ENCODE measurements at places on chromosomes 5 and 9.

DNA sequence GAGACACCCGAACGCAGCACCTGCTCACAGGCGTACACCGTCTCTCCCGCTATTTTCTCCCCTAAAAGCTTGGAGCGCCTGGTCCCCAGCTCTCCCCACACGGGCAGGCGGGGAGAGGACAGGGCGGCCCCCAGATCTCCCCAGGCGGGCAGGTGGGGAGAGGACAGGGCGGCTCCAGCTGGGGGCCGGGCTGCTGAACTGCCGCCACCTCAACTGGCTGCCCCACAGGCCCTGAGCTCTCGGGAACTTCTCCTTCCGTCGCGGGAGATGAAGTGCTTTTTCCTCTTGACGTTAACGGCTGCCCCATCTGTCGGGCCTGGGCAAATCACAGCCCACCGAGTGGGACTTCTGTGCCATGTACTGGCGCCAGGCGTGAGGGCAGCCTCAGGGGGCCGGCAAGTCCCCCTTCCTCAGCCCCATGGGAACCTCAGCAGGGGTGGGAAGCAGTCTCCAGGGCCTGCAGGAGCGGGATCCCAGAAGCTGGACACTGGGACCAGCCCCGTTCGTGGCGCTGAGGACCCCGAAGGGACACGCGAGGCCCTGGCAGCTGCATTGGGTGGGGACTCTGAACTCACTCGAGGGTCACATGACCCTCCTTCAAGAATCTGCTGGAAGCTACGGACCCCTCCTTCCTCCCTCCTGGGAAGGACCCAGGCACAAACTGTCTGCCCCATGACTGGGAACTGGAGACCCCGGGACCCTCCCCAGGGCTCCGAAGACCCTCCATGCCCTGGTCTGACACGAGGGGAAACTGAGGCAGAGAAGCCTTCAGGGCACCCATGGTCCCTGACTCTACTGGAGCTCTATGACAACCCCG is 5.7 kb upstream of the EGFL7 start:
- DNase-seq = no peak

DNA sequence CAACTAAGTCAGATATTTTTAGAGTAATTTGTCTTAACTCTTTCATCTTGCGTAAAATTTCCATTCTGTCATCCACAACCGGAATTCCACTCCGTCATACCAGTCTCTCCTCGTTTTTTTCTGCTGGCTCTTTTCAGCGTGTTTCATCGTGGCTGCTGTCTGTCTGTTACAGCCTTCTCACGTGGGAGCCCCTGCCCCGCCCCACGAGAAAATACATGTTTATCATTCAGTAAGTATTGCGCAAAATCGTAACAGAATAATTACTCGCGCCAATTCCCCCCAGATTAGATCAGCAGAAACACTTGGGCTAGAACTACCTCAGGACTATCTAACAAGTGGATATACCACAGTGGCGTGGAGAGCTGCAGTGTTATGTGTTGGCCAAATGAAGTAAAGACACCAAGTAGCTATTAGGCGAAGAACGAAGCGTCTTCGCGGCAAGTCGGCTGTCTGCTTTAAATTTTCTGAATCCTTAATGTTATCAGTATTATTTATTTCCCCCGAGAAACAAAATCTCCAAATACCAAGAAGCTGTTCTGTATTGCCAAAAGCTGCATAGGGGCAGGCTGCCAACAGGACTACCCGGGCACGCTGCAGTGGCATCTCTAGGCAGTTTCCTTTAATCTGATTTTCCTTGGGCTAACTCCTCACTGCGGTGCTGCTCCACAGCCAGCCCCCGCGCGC is 566 bp upstream of the FOCAD start:
- no peak for DNase-seq

- peak; percentile 37 for DNase-seq
Measured at GRCh38 chr9:120619751-120620655, 40.0 kb upstream of the CDK5RAP2 start.

- DNase-seq = no peak
Measured at GRCh38 chr5:127919006-127919796, 164.4 kb upstream of the SLC12A2 start.

DNA sequence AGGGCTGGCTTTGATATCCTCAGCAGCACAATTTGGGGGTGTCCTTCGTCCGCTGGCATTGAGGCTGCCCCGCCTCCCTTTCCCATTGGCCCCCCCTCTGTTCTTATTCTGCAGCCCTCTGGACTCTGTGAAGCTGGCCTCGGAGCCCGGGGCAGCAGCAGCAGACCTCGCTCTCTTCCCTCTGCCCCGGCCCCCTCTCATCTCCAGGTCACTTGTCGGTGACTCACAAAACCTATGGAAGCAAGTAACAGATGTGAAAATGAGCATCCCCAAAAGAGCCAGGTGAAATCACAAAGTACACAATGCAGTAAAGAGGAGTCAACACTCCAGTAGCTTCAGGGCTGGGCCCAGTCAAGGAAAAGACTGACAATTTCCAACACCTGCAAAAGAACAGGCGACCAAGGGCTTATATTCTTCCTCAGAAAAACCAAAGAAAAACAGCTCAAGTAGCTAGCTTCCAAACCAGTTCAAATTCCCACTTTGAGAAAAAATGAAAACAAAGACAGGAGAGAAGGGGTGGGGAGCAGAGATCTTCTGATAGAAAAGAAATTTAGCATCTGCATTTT is 97.5 kb downstream of the ZNF608 start:
- no peak for DNase-seq

GRCh38 chr9:77194423-77194822 is 17.1 kb downstream of the VPS13A start:
- no peak for DNase-seq

DNA sequence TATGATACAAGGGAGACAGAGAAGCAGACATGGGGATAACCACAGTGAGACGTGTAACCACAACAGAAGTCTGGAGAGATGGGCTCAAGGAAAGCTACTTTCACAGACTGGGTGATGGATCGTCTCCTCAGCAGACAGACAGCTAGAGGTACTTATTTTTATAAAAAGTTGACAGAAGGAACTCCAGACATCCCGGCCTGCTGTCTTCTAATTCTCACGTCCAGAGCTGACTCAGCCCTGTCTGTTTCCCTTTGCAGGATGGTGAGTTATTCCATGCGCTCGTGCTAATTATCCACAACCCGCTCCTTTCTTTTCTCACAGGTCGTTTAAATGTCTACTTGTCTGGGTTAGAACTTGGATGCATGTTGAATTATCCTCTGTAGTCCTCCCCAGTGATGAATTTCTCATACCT is 304.5 kb downstream of the CWC27 start:
- DNase-seq = no peak

- no peak for DNase-seq
Measured at GRCh38 chr5:141518618-141519015, 29.7 kb downstream of the PCDHGC5 start.

DNA sequence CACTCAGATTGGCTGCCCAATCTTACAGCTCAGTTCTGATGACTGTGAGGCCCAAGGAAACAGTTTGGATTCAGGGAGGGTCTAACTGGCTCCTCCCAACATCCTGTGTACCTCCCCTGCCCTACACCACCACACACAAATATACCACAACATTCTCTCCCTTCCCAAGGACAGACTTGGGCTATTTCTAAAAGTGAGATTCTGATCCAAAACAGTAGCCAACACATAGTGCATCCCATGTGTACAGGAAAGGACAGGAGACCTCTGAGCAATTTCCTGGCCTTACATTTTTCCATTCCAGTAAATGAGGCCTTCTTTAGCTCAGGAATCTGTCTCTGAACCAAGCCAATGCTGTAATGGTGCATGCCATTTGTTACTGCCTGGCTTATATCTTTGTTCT is 20.8 kb downstream of the ZNF366 start:
- no peak for DNase-seq

DNA sequence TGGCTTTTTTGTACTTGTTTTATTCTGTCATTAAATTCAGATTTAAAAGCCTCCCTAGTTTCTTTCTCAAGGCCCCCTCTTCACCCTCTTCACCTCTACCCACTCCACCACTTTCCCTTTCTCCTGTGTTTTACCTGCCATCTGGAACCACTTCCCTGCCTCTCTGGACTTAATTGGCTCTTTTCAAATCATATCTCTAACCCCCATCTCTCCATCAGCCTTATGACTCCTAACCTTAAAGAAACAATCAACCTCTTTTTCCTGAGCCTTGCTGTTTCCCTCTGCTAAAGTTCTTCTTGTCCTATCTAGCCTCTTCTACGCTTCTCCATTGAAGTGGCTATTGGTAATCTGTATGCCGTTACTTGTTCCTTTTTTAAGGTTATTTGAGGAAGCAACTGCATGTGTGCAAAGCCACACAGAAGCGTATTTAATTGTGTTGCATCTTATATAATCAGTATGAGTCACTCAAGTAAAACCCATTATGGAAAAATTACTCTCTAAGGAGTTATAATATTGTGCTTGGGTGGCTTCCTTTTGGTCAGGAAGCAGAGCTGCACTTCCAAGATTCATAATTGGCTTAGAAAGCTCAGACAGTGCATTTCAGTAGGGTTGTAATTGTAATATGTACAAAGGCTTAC is 653.6 kb upstream of the ITGA1 start:
- no peak for DNase-seq

DNA sequence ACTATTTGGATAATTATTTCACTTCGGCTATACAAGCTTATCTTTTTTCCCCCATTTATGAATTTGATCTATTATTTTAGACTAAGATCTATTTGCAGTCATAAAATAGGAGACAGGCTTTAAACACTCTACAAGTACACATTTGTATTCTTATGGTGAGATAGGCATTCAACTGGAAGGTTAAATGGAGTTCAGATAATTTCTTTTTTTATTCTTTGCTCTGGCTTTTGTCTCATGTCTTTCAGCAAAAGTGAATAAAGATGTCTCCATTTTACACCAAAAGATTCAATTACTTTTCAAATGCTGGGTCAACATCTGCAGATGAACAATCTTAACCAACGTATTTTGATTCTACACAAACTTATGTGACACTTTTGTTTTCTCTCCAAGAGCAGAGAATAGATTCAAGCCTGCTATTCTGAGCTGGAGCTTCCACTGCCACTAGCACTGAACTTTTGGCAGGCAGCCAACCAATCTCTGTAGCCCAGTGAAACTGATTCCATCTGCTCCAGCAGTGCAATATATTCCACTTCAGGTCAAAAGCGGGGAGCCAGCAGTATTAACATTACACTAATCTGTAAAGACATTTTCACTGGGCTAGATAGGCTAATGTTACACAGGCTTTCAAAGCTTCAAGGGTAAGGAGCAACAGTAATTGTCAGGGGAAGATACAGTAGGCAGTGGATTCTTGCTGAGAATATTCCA is 452.0 kb upstream of the ZNF608 start:
- no peak for DNase-seq

DNA sequence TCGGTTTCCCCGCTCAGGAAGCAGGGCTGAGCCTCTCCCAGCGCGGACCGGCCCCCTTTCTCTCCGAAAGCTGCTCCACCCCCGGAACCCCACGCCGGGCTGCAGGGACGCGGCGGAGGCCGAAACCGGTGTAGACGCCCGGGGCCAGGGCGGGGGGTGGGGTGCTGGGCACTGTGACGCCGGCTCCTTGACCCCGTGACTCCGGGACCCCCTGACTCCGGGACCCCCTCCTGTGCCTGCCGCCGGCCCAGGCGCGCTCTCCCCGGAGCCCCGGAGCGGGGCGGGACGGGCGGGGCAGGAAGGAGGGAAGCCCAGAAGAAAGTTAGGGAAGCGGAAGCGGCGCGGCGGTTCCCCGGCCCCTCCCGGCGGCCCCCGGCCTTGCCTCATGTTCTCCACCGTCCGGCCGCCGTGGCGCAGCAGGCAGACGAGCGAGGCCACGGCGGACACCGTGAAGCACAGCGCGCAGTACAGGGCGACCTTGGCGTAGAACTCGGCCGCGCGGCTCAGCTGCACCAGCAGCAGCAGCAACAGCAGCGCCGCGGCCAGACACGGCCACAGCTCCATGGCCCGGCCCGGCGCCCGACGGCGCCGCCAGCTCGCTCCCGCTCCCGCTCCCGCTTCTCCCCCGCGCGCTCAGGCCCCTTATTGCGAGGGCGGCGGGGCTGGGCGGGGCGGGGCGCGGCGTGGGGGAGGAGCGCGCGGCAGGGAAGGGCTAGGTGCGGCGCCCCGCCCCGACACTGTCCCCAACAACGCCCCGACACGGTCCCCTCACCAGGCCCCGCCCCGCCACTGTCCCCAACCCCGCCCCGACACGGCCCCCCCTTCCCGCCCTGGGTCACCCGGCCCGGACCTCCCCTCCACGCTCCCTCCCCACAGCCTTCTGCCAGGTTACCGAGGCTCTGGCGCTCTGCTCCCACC is at the start of gene AGPAT2:
AGPAT2 (minus strand) TSS at position 664 of the 918 bp plus-strand sequence; CDS start at position 564, 100 bp downstream.
- DNase-seq = peak; percentile 93

- DNase-seq = no peak
Measured at GRCh38 chr5:136518174-136518573, 152.8 kb upstream of the TRPC7 start.

GRCh38 chr5:181222630-181223057 is 437 bp upstream of the TRIM41 start:
- no peak for DNase-seq

DNA sequence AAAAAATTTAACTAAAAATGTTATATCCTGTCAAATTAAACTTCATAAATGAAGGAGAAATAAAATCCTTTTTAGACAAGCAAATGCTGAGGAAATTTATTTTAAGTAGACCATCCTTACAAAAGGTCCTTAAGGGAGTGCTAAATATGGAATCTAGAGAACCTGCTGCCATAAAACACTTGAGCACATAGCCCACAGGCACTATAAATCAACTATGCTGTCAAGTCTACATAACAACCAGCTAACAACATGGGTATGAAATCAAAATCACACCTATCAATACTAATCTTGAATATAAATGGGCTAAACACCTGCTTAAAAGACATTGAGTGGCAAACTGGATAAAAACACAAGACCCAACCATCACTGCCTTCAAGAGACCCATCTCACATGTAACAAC is 15.1 kb upstream of the PRSS3 start:
- DNase-seq = no peak

DNA sequence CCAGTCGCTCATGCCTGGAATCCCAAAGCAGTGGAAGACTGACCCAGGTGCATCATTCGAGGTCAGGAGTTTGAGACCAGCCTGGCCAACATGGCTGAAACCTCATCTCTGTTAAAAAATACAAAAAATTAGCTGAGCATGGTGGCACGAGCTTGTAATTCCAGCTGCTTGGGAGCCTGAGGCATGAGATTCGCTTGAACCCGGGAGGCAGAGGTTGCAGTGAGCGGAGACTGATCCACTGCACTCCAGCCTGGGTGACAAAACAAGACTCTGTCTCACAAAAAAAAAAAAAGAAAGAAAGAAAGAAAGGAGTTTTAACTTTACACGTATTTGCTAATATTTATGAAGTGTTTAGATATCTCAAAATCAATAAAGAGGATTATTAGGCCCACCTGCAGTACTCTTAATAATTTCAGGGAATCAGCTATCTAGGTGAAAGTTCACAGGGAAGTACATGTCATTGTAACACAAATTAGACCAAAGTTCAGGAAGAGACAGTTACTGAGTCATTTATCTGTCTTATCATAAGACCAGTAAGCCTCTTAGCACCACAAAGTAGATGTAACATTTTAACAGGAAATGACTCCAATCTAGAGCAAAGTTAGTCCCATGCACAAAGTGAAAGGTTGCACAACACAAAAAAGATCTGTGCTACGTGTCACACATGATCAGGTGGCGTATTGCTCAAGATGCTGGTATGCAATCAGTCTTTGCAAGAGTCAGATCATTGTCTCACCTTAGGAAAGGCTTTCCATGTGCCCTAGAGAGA is 34.1 kb upstream of the PLIN2 start:
- no peak for DNase-seq
